ENCODE measurements at places on chromosomes 2 and 18.

DNA sequence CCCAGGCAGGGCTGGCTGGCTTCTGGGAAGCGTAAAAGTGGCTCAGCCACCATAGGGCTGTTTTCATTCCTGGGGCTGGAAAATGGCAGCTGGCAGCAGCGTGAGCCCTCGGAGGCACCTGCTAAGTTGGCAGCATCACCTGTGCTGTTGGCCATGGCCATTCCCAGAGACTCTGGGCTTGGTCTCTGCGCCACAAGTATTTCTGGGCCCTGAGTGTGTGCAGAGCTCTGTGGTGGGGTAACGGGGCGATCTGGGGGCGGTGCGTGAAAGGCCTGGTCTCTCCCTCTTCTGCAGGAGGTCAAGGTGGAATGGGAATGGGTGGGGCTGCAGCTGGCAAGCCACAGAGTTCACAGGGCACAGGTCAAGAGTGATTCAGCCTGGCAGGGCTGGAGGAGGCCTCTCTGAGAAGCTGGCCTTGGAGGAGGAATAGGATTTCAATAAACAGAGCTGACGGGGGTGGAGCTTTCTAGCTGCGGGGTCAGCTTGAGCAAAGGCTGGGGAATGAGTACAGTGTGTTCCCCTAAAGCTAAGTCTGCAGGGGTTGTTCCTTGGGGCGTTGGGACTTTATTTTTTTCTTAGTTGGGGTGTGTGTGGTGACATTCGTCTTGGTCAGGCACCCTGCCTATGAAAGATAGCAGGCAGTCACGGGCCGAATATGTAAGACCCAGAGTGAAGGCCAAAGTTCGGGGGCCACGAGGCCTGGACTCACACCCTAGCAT is 10.3 kb upstream of the NTSR2 start:
- no peak for DNase-seq

GRCh38 chr2:26678035-26678434 is 14.5 kb upstream of the KCNK3 start:
- no peak for DNase-seq

GRCh38 chr18:63725682-63726480 is 23.1 kb downstream of the SERPINB11 start:
- DNase-seq: no peak

- no peak for DNase-seq
Observed at GRCh38 chr18:58026395-58026794, 17.6 kb upstream of the NEDD4L start.

GRCh38 chr18:75199327-75199726 is 9.6 kb downstream of the PTGR3 start:
- DNase-seq: no peak

DNA sequence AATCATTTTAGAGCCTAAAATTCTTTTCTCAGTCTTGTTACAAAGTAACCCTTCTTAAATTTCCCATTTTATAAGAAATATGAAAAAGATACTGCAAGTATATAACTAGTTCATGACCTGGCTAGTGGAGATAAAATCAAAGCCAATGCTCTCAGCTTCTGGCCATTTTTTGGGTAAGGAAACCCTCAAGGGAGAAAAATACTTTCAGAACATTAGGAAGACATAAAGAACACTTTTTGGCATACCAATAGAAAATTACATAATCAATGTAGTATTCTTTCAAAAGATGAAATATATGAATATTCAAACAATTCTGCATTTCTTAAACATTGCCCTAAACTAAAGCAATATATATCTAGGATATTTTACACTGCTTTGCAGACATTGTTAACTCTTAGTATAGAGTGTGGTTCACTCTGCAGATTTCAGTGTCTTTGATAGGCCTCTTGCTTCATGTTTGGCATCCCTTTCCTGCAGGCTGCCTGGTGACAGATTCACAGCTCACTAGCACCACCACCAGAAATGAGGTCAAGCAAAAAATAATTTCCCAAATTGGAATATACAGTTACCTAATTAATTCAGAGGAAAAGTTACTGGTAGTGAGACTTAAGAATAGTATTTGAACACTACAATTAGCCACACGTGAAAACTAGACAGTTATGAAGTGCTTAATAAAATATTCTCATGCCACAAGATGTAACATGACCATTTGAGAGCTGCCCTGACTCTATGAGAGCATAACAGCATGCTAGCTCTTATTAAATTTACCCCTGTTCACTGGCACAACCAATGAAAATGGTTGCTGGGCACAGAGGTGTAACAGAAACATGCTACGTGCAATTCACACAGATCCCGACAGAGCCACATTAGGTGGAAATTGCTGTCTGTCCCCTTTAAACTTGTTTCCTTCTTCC is 36.0 kb downstream of the PAIP2B start:
- no peak for DNase-seq

DNA sequence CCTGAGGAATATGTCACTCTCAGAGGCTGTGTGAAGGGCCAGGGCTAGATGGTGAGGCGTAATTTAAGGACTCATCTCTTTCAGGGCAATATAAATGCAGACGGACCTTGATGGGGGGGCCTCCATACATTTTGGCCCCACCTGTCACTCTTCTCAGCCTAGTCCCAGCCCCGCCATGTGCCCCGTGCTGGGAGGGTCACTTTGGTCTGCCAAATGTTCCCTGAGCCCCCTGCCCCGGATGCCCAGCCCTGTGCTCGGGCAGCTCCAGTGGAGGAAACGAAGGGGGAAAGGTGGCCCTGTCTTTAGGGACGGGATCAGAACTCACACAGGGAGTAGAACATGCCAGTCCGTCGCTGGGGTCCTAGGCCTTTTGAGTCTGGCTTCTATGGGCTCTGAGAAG is 168.6 kb downstream of the KLHL29 start:
- no peak for DNase-seq

GRCh38 chr2:82428251-82428650 is 2030.8 kb downstream of the SUCLG1 start:
- DNase-seq: no peak

DNA sequence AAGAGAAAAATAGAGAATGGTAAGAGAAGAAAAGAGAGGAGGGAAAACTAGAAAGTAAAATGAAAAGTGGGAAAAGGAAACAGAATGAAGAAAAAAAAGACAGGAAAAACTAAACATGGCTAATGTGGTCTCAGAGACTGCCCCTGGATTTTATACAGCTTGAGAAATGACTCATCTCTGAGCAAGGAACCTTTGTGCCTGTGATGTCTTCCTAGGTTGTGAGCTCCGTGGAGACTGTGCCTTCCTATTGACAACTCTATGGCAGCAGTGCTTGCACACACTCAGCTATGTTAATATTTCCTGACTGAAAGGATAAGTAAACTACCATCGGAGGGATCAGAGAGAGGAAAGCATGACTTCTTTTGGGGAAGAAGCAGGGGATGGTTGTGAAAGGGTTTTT is 203.8 kb downstream of the RDH14 start:
- no peak for DNase-seq

DNA sequence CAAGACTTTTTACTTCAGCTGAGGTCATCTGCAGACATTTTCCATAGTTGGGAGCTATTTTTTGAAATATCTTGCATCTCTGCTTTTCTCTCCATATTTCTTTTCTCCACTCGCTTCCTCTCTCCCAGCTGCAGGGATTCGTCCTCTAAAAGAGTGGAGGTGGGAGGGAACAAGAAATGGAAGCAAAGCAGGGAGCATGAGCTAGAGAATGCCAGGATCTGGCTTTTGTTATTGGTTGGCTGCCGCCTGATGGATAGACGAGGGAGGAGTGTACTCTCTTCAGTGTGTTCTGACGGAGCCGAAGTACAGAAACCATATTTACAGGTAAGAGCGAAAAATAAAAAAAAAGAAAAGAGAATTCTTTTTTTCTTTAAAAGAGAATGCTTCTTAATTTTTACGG is at the start of gene CSRNP3:
Gene CSRNP3, plus strand, starts transcription at position 282 of the 400 bp plus-strand sequence. CDS start 125,368 bp downstream, outside the sequence.
- DNase-seq: peak; percentile 81

- no peak for DNase-seq
Observed at GRCh38 chr2:223696719-223697118, 94.6 kb upstream of the SCG2 start.

DNA sequence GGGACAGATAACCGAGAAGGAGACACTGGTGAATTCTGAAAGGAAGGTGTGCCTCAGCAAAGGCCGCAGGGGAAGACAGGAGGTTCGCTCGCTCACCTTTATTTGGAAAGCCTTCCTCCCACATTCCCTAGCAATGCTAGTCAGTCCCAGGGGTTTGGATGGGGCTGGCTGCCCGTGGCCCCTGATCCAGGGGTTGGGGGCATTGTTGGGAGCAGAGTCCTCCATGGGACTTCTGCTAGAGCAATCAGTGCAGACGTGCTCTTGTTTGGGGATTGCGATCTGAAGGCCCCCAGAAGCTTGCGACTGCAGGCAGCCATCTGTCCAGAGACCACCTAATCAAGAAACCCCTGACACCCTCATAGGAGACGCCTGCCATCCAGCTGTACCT is 6.0 kb upstream of the CYP27C1 start:
- DNase-seq: no peak

DNA sequence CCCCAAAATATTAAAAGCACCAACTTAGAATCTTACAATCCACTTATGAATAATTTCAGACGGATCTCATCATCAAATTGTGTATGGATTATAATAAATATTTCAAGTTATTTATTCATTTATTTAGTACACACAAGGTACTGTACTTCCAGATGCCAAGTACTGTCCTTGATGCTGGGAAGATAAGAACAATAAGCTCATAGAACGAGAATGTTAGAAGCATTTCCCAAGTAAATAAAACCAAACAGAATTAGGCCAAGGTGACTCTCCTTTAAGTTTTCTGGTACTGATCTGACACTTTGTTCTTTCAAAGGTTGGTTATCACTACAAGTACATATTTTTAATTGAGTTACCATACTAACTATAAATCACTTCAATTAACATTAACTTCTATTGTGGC is 416.1 kb upstream of the ETAA1 start:
- DNase-seq: no peak
